ENCODE measurements at places on chromosomes 6 and 20.

DNA sequence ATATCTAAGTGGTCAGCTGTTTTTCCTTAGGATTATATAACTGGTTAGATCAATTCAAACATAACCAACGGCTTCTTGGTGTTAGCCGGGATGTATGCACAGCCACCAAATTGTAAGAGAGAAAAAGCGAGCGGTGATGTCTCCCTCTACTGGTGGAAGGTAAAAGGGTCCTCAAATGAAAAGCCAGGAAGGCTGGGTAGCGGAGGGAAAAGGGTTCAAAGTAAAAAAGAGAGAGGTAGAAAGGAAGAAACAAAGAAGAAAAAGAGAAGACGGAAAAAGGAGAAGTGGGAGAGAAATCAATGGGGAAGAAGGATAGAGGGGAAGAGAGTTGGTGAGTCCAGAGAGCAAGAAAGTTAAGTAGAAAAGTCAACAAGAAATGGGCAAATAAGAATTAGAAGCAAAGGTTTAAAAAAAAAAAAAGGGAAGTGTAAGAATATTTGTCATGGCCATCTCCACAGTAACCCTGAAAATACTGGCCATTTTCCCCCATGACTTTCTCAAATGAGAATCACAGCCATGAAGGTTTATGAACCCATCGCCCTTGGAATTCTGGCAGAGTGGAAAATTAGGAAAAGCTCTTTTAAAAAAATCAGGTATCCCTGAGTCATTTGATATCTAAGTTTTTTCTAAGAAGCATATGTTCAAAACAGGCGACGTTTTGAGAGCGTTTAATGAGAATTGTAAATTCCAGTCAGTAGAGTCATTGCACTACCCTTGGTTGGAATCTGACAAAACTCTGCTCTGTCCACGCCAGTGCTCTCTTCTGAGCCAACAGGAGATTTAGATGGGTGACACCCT lies 155.6 kb upstream of the SNX9 start:
- DNase-seq: peak; percentile 61

- DNase-seq: no peak
Measured at GRCh38 chr20:44204156-44204831, 6.3 kb downstream of the OSER1 start.

DNA sequence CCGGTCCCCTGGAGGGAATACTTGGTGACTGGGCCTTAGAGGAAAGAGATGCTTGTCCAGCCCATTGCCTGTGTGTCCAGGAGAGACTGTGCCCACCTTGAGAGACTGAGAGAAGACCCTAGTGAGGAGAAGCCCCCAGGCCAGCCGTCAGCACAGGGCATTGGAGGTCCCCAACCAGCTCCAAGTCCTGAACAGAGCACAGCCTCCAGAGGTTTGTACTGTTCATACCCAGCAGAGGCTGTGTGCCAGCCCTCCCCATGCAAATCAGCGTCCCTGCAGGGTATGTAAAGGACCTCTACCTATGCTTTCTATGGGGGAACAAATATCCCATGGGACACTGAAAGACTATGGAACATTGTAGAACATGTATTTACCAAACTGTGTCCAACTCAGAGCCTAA lies 8.4 kb downstream of the HLA-E start:
- DNase-seq: no peak

- DNase-seq: no peak
Measured at GRCh38 chr6:104828478-104828877, 31.2 kb downstream of the HACE1 start.

DNA sequence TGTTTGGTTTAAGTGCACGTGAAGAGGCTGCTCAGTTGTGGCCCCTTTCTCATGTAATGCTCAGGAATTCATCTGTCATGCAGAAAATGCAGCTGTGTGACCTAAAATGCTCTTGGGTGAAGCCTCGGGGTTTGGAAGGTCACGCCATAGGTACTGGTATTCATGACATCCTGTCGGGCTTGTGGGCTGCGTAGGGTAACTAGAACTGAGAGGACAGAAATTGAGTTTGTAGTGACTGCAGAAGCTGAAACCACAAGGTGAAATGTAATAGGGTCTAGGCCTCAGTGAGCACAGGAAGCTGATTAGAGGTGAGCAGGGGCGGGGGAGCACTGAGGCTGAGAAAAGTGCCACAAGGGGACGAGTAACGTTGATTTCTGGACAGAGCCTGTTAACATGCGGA lies 128.8 kb downstream of the SOBP start:
- peak; percentile 34 for DNase-seq

GRCh38 chr6:122052346-122052900 lies 347.0 kb upstream of the HSF2 start:
- no peak for DNase-seq

- DNase-seq: no peak
Measured at GRCh38 chr6:6221787-6222535, 98.5 kb downstream of the F13A1 start.
